ENCODE measurements at places on chromosomes 5 and 9.

DNA sequence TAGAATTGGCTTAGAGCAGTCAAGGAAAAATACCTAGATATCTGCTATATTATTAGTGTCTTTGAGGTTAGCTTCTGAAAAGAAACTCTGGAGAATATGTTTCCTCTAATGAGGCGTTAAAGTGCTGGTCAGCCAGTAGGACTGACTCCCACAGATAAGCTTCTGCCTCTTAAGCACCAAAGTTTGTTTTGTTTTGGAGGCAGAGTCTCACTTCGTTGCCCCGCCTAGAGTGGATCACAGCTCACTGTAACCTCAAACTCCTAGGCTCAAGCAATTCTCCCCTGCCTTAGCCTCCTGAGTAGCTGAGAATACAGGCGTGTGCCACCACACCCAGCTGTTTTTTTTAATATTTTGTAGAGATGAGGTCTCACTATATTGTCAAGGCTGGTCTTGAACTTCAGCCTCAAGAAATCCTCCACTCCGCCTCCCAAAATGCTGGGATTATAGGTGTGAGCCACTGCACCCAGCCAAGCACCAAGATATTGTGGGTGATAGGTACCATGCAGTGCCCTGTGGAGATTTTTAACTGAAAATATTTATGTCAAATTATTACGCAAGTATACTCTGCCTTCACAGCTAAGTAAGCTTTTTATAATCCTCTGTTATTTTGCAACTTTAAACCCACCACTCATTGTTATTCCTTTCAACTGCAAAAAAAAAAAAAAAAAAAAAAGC lies 24.7 kb upstream of the TMEM171 start:
- DNase-seq, result no peak

DNA sequence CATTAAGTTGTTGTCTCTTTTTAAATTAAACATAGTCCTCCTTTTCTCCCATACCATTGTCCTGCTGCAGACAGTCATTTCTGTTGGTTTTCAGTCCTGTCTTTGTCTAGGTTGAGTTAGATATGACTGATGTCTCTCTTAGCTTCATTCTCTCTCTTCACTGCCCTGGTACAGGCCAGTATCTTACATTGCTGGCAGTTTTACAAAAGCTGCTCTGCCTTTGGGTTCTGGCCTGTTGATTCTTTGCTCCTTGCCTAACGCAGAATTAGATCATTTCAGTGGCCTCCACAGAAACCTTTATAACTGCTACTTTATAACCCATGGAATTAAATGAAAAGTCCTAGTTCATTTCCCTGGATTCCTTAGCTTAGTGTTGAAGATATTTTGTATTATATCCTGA lies 33.7 kb downstream of the GPR21 start:
- DNase-seq, result no peak

GRCh38 chr5:74519161-74519571 lies 121.4 kb downstream of the ENC1 start:
- no peak for DNase-seq

- no peak for DNase-seq
Measured at GRCh38 chr5:136099870-136100269, 32.8 kb upstream of the SMAD5 start.

DNA sequence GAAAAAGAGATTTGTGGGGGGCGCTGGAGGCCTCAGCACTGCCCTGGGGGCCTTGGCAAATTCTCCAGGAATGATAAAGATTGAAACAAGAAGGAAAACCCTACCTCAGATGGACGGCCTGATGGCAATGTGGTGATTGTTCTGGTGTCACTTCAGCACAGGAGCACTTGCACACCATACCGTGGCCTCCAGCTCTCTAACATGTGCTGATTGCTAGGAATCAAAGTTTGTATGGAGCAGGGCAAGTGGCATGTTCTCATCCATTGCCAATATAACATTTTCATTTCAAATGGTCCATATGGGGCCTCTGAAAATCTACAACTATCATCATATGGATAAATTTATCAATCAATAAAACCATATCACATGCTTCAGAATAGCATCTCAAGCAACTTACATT lies 253.0 kb downstream of the DEPDC1B start:
- DNase-seq, result no peak

- no peak for DNase-seq
Measured at GRCh38 chr9:124788542-124789217, 11.7 kb downstream of the OLFML2A start.

GRCh38 chr5:64606926-64607325 lies 83.4 kb upstream of the SHISAL2B start:
- DNase-seq, result no peak

DNA sequence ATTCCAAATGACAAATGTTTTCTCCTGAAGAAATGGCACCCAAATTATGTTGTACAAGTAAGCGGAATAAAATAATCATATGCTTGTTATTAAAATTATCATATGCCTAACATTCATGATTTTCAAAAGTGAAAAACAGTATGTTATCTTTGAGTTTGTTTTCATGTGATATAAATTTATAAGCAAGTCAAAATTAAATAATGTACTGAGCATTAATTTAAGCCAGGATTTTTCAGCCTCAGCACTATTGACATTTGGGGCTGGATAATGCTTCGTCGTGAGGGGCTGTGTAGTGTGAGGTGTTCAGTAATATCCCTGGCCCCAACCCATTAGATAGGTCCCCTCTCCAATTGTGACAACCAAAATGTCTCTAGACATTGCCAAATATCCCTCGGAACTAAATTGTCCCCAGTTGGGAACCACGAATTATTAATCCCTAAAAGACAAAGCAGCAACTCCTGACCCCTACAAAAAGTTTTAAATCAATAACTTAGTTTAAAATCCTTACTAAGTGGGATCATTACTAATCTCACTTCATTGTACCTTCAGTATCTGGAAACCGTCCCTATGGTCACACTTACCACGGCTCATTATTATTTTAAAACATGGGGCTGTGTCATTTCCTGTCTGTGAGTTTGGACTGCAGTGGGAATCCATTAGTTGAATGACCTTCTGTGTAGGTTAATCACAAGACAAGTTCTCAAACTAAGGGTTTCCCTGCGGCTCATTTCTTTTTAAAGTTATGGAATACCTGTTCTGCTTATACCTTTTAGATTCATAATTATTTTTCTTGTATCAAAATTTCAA lies 1.3 kb upstream of the NNT start:
- DNase-seq, result no peak

- DNase-seq, result no peak
Measured at GRCh38 chr5:136740228-136740627, 374.9 kb upstream of the TRPC7 start.

GRCh38 chr5:22596404-22596970 lies 256.7 kb downstream of the CDH12 start:
- no peak for DNase-seq

- DNase-seq, result no peak
Measured at GRCh38 chr5:122532035-122532434, 220.0 kb downstream of the SNCAIP start.

GRCh38 chr5:77869116-77869798 lies 93.1 kb upstream of the TBCA start:
- DNase-seq, result no peak

DNA sequence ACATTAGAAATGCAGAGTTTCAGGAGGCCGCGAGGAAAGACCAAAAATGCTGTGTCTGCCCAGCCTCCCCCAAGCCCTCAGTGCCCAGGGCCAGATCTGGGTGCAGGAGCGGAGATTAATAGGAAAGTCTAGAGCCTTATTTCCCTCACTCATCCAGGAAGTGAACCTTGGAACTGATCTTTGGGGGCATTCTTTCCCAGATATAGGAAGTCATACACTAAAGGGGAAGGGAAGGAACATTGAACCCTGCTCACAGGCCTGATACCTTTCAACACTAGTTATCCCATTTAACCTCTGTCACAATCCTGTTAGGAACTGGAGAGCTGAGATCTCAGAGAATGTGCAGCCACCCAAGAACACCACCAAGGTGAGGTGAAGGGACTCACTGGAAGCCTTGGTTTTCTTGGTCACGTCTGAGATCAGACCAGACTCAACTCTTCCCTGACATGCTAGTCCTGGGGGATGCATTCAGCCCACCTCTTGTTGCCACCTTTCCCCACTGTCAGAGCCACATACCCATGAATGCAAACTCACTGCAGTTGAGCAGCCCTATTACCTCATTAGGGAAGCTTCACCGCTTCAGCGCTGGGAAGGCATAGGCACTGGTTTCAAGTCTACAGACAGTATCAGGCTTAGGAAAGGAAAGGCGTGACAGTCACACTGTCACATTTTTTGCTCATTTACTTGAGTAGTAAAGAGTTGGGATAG lies 95.0 kb downstream of the KIAA1958 start:
- DNase-seq, result no peak

GRCh38 chr9:79292731-79293280 lies 279.0 kb upstream of the TLE4 start:
- no peak for DNase-seq

DNA sequence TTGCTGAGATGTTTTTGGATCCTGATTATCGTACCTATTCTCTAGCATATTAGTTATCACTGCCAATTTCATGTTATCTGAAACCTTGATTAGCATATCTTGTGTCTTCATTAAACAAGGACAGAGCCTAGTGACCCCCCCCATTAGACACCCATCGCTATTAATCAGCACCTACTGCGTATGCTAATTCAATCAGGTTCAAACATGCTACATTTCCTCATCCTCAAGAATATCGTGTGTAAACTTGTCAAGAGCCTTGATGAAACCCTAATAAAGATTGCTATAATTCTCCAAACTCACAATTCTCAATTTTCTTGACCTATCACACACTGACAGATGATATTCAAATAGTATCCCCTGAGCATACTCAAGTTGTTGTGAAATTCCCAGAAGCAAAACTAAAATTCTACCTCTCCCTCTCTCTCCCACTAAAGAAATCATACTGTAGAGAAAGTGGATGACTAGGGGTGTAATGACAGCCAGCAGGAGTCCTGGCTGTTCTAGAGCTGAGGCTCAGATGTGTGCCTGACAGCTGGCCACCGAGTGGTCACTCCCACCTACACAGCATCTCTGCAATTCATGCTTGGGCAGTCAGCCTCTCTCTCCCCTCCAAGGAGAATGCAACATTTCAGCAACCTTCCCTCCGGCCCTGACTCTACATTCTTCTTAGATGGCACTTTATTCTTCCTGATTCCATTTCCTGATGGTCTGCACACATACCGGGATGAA lies 9.2 kb upstream of the ZNF354A start:
- DNase-seq, result no peak

- DNase-seq, result no peak
Measured at GRCh38 chr9:136596630-136597031, 50.8 kb upstream of the NOTCH1 start.

DNA sequence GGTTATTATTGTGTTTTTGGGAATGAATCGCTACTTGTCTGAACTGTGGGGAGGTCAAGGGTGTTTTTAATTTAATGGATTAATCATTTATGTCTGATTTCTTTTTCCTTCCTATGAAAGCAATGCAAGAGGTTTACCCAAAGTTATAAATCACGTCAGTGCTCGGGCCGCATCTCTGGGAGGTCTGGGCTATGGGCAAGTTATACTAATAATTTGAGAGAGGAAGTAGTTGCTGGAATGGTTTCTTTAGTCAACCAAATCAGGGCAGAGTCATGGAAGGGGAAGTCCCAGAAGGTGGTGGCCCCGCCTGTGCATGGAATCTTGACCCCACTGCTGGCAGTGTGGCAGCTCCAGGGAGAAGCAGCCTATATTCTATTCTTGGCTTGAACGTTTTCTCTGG lies 180.2 kb downstream of the HSPA4 start:
- DNase-seq, result no peak

- DNase-seq, result no peak
Measured at GRCh38 chr5:154603953-154604679, 126.1 kb upstream of the HAND1 start.

DNA sequence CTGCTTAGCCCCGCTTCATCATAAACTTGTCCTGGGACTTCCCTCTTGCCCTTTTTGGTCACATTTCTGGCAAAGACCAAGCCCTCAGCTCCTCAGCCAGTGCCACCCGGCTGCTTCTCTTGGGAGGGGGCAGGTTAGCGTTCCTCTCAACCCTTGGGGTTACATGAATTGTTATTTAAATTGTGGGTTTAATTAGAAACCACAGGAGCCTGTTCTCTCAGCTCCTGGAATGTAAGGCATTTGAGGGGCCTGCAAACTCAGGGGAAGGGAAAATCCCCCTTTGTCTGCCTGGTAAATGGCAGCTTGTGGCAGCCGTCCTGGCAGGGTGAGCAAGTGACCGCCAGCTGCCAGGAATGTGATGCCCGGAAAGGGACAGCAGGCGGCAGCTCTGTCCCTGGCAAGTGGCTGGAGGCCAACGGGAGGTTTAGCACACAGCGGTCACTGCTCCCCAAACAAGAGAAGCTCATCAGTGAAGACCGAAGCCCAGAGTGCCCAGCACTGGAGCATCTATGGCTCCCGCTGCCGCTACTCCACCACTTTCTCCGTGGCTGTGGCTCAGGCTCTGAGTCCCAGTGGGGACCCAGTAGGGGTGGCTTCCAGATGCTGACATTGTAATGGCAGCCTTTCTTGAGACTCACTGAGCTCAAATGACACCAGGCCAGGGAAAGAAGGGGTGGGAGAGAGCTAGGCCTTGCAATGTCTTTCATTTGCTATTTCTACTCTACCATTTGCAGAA lies 51.7 kb downstream of the SHB start:
- no peak for DNase-seq

- DNase-seq, result no peak
Measured at GRCh38 chr5:68708842-68709170, 385.0 kb upstream of the SLC30A5 start.

GRCh38 chr9:110555551-110556331 lies 23.8 kb downstream of the SVEP1 start:
- no peak for DNase-seq

- DNase-seq, result no peak
Measured at GRCh38 chr5:176491101-176491502, 42.9 kb downstream of the FAF2 start.

- no peak for DNase-seq
Measured at GRCh38 chr5:113405530-113405929, 29.3 kb downstream of the TSSK1B start.

- DNase-seq, result no peak
Measured at GRCh38 chr5:58490402-58491050, 709 bp upstream of the GAPT start.

DNA sequence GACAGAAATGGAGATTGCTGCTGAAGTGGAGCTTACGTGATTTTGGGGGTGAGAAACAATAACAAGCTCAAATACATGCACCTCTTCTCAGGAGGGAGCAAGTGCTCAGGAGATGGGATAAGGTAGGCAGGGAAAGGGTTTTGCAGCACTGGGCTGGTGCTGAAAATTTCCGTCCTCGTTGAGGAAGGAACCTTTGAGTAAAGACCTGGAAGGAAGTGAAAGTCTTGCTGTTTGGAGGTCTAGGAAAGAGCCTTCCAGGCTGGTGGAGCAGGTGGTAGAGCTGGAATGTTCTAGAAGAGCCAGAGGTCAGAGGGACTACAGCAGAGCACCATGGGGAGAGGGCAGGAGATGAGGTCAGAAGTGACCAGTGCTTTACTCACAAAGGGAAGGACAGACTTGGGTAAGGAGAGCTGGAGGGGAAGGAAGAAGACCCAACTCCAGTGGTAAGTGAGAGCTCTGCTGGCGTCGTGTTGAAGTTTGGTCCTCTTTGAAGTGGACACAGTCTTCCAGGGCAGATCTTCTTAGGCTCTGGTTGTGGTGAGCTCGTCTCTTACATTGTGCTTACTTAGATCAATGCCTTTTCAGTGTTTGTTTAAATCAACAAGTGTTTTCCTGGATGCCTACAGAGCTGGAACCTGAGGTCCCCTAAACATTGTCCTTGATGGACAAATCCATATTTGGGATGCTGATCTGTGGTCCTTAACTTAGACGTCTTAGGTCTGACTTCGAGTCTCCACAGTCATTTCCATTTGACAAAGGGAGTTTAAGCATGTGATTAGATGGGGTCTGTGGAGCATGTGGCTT lies 21.0 kb downstream of the ANKRD33B start:
- no peak for DNase-seq
